ENCODE measurements at places on chromosomes 12 and 14.

DNA sequence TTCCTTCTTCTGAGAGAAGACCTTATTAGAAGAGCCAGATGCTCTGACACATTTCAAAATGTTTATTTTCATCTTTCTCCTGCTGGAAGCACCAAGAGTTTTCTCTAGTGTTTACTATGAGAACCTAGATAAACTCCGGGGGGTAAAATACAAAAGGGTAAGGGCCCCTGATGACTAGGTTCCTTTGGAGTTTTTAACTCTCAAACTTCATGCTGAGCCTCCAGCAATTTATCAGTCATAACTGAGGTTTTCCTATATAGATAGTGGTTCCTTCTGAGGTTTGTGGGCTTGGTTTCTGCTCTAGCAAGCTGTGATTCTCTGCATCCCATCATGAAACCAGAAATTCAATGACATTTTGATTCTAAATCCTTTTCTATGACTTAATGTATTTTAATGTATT, 210.9 kb downstream of the LRFN5 start:
- no peak for DNase-seq

DNA sequence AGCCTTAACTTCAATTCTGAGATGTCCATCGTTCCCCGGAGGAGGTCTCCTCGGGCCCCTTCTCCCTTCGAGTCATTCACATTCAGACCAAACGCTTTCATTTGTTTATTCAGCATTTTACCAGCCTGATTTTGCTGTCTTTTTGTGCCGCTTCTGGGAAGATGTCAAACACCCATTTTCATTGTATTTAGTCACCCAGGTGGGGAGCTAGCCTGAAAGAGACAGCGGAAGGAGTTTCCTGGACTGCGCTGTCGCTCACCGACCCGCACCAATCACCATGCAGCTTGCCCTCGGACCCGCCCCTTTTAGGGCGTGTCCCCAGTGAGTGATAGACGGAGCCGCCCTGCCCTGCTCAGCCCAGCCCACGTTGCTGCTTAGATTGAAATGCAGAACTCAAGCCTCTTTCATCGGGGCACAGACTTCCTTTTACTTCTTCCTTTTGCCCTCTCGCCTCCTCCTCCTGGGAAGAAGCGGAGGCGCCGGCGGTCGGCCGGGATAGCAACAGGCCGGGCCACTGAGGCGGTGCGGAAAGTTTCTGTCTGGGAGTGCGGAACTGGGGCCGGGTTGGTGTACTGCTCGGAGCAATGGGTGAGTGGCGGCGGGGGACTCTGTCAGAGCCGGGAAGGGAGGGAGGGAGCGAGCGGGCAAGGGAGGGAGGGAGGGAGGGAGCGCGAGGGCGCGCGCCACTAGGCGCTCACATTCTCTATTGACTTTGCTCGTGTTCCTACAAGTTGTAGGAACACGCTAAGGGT, at the start of gene PAX9:
Gene PAX9, plus strand, starts transcription at position 355 of the 752 bp plus-strand sequence. Its CDS starts 230 bp downstream, at position 585.
- DNase-seq: peak; percentile 55

GRCh38 chr14:71905860-71906259, 26.4 kb upstream of the RGS6 start:
- no peak for DNase-seq

DNA sequence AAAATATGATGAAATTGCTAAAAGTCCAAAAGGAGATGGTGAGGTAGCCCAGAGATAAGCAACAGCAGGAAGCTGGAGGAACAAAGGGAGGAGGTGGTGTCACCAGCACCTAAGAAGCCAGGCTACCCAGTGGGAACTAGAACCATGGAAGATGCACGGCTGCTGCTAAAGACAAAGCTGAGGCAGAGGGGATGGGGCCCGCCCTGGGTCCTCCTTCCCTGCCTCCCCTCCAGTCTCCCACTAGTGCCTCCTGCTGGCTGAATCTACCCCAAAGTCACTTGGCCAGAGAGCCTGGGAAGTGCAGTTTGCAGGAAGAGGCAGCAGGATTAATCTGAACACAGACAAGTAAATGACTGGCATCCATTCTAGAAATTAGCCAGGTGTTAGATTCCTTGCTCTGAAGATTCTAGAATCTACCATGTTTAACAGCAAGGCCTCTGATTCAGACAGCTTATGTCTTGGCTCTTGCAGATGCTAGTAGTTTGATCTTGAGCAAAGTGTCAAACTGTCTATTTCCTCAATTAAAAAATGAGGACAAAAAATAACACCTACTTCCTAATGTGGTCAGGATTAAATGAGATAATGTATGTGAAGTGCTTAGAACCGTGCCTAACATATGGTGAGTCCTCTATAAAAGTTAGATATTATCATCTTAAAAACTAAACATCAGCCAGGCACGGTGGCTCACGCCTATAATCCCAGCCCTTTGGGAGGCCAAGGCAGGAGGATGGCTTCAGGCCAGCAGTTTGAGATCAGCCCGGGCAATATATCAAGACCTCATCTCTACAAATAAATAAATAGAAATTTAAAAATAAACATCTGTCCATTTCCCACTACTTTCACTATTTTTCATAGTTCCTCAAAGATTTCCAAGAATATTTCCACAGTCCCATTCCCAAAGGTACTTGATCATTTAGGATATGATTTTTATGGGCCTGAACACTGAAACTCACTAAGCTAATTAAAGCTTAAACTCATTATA, 5.8 kb upstream of the LRP10 start:
- DNase-seq: peak; percentile 45

DNA sequence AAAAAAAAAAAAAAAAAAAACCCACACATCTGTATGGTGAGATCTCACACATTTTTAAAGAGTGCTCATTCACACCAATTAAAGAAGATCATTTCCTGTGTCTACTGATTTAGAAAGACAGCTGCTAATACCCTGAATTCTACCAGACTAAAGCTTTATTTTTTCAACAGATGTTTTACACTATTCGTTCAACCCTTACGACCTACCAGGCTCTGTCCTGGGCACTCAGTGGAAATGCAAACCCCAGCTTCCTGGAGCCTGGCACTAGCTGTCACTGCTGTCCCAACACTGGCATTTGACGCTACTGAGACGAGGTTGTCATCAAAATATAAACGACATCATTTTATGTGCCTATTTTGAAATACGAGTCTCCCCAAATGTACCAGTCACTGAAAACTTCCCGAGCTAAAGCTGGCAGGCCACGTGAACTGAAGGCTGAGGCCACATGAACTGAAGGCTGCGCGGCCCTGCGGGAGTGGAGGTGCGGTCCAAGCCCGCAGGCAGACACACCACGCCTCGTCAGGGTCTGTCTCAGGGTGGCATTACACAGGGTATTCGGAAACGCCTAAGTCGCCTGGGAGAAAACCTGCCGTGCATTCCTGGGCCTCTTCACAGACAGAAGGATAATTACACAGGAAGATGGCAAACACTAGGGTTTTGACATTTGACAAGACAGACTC, 27.2 kb downstream of the SLC15A4 start:
- DNase-seq: no peak

GRCh38 chr12:1948883-1949282, 30.4 kb upstream of the CACNA2D4 start:
- DNase-seq: no peak

- no peak for DNase-seq
Measured at GRCh38 chr12:106066051-106066705, 72.6 kb downstream of the NUAK1 start.

DNA sequence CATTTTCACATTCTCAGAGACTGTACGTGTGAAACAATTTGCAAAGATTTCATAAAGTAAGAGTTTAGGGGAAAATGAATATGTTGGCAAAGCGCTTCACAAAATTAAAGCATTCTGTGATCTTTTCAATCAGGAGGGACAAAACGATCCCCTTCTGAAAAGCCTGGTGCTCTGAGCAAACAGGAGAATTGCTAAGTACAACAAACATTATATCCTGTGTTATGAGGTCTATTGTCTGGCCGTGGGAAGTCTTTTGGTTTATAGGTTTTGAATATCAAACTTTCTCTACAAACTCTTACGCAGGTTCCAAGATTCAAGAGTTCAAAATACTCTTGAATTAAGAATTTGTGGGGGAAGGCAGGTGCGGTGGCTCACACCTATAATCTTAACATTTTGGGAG, 7.2 kb upstream of the FOXN3 start:
- DNase-seq: no peak

DNA sequence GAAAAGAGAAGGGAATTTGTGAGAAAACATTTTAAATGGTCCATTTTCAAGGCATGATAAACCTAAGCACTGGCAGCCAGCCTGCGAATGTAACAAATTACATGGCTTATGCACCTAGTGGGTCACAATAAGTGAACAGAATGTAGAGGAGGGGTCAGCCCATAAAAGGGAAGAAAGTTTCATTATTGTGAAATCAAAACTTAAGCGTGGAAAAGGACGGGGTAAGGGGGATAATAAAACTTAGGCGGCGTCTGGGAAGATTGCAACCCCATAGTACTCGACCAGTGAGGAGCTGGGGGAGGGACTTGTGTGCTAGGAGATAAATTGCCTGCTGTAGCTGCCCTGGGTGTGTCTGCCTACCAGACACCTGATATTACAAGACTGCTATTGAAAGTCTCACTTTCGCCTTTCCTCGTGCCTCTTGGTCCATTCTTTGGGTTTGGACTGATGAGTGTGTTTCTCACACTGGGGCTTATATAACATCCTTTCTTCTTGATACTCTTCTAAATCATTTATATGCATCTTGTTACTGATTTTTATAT, 40.6 kb downstream of the ZDHHC17 start:
- no peak for DNase-seq

- DNase-seq: no peak
Measured at GRCh38 chr12:8018666-8019581, 13.6 kb upstream of the FOXJ2 start.

DNA sequence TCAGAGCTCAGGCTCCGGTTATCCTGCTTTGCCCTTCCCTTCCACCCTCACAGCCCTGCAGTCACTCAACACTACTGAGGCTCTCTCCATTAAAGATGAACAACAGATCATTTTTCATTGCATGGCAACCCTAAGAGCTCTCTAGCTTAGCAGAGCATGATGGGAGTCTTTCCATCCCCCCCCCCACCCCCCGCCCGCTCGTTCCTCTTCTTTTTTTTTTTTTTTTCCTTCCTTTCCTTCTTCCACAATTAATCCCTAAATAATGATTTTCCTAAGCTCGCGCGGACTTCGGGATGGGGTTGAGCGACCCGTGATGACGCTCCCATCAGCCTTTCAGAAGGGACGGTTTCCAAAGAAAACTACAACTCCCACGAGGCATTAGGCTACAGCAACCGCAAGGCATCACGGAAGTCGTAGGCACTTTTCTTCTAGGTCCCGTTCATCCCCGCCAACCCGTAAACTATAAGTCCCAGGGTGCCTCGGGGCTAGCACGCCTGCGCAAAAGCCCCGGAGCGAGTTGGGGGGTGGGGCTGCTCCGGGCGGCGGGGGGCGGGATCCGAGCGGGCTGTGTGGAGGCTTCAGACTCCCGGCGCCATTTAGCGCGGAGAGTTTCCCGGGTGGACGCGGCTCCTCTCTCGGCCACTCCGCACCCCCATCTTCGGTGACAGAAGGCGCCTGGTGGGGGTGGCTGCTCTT, at the start of gene WNK1:
Gene WNK1, plus strand, starts transcription at position 581 of the 696 bp plus-strand sequence. CDS start 987 bp downstream, outside the sequence.
- DNase-seq: peak; percentile 96

DNA sequence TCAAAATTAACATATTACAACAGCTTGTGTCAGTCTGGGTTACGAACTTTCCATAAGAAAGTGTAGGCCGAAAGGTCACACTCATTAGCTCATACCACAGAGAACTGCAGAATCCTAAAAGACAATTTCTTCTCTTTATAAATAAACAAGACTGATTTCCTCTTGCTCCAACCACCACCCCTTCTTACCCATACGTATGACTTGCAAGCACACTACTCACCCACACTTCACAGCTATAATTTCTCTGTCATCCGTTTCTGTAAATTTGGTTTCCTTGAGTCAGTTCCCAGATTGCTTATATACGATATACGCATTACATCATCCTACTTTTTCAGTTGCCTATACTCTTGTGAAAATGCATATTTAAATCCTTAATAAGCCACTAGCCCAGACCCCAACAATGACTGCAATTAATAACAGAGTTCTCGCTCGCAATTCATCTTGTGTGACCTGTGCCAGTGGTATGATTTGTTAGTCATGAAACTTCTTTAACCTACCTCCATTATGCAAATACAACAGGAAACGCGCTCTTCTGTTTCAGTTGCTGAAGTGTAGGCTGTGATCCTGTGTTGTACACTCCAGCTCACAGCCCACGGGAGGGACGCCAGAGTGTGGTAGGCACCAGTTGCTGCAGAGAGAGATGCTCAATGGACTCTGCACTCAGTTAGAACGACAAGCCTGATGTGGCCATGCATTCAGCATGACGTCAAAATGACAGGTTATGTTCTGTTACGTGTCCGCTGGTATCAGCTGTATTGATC, 417.6 kb downstream of the PDZRN4 start:
- no peak for DNase-seq

GRCh38 chr14:85867450-85867849, 337.5 kb downstream of the FLRT2 start:
- DNase-seq: no peak

DNA sequence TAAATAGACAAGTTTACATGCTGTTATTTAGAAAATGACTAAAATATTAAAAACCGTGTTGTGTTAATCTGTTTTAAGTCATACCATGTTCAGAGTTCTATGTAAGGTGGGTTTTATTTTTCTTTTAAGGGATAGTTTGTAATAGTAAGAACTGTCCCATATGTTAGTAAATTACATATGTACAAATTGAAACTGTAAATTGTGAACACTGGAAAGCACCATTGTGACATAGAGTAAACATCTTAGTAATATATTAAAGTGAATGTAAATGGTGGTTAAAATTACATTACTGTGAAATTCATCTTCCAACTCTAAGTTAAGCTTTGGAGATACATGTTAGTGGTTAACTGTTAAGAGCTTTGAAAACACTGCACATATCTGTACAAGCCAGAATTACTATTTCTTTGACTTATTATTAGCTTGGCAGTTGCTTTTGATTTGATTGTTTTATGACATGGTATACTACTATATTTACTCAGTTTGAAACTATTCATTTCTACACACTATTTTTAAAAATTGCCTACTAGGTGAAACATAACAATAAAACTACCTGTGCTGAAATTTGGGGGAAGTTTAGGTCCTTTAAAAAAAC, 27.4 kb upstream of the DIP2B start:
- DNase-seq: no peak

DNA sequence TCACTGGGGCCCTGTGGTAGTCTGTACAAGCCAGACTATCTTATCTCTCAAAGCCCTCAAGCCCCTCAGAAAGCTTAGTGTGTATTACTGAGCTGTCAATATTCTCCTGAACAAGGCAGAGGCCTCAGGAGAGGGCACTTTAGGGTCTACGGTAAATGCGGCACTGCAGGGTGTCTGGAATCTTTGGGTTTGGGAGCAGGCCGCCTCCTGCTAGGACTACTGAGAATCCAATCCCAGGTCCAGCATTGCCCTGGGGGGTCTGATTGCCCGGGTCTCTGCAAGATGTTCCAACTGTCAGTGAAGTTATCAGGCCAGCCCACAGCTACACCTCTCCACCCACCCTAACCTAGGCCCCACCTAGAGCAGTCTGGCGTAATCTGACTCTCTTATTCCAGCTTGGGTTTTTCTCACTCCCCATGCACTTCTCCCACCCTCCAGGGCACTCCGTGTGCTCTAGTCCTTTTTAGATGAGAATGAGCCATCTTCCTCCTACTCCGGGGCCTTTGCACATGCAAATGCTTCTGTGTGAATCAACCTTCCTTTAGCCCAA, 4.3 kb upstream of the ZFP36L1 start:
- no peak for DNase-seq

GRCh38 chr12:58586762-58587161, 333.5 kb downstream of the LRIG3 start:
- no peak for DNase-seq

All from activated CD4-positive, alpha-beta T cell treated with anti-CD3 and anti-CD28 coated beads, Interleukin-2, amount 50 U/mL, for 48 hours (primary cell).